CD4-positive, alpha-beta T cell treated with Interleukin-4 for 4 hours (primary cell): ENCODE measurements at places on chromosomes 13 and 19.

GRCh38 chr13:90436697-90437096, 910.8 kb upstream of the MIR17HG start:
- no peak for DNase-seq

DNA sequence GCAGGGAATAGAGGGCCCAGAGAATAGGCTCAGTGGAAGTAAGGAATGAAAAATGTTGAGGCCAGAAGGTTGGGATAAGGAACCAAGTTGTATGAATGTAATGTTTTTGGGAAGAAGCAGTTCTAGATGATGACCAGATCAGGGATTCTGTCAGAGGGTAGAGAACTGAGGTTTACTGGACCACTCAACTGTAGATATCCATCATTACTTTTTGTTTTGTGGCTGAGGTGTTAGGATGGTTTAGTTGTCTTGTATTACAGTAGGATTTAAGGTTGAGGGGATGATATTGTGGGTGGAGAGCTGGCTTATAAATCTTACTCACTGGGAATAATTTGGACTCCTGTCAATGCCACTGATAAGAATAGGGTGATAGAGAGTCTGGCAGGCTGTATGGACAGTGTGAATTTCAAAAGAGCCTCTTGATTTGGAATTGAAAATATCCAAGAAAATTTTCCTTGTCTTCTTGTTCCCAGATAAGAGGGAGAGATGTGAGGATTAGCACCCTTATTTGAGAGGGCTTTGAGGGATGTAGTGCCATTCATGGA, 22.6 kb downstream of the NDFIP2 start:
- DNase-seq: no peak

- DNase-seq: no peak
Measured at GRCh38 chr19:2337329-2337707, 8.8 kb downstream of the SPPL2B start.

DNA sequence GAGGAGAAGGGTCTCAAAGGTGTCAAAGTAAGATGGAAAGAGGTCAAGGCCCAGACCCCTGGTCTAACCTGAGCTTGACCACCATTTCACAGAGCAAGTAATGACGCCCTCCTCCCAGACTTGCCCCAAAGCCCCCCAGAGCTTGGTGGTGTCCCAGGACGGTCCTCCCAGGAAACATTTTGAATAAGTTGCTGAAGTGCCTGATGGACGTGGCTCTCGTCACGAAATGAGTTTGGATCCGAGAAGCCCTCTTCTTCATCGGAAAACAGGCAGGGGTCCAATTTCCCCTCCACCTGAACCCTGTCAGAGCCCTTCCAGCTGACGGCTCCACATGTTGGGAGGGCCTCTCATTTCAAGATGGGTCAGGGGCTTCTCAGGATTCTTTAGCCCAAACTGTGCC, 54.5 kb upstream of the TPM4 start:
- no peak for DNase-seq

GRCh38 chr13:46008631-46009030, 43.9 kb downstream of the ZC3H13 start:
- DNase-seq: no peak
